Motor neuron (in vitro differentiated cells): ENCODE measurements at places on chromosomes 16 and 17. TPM values are rescaled to one million over a fixed set of nuclear protein-coding genes. Genes with fewer than 3 reads are reported as not detected.

- ATAC-seq, result no peak
Measured at GRCh38 chr16:69924777-69925191, 26.4 kb upstream of the CLEC18A start.

DNA sequence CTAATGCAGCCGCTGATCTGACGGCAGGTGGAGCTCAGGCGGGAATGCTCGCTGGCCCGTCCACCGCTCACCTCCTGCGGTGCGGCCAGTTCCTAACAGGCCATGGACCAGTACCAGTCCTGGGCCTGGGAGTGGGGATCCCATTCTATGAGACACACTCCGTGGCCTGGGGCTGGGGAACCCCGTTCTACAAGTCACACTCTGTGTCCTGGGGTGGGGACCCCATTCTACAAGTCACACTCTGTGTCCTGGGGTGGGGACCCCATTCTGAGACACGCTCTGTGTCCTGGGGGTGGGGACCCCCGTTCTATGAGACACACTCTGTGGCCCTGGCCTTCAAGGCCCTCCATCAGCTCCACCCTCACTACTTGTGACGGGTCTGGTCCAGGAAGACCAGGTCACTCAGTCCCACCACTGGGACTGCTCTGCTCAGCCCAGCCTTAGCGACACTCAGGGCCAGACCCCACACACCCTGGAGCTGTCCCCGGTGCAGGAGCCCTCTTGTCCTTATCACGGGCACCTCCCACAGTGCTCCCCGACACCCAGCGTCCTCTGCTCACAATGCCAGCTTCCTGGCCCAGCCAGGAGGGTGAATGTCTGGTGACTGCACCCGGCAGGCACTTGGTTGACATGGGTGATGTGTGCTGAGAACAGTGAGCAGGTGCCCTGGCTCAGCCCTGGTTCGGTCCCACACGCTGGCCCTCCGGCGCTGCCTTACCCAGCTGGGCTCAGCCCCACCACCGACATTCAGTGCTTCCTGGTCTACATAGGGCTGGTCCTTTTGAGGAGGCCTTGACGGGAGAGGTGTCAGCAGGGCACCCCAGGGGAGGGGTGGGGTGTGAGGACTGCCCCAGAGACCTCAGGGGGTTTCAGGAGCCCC is 89.1 kb downstream of the TBC1D16 start:
- ATAC-seq, result no peak

The CCDC200 gene
- total RNA-seq, result 3.6 and 5.1 TPM in 2 replicates

The EIF3C gene
- 379 and 430 TPM in 2 replicates for total RNA-seq

DNA sequence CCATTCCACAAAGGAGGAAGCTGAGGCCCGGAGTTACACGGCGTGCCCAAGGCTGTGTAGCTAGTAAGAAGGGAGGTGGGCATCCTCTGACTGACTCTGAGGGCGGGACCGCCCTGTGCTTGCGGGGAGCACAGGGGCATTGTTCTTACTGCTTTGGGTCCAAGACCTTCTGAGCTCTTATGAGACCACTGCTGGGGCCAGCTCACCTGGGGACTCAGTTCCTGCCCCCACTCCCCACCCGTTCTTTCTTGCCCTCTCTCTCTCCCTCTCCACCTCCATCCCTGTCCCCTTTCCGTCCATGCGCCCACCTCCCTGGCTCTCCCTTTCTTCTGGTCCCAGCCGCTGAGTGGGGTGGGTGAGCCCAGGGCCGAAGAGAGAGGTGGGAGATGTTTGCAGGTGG is 19.6 kb downstream of the CCR7 start:
- no peak for ATAC-seq

The OR1G1 gene
- total RNA-seq, result not detected in 2 replicates

The GINS2 gene
- 5.1 and 5.6 TPM in 2 replicates for total RNA-seq

The TNP2 gene
- total RNA-seq, result 0.14 and 0.17 TPM in 2 replicates

- ATAC-seq, result peak; percentile 94
Measured at GRCh38 chr17:11997147-11997971, at the start of gene ZNF18. ZNF18 (minus strand) TSS chr17:11997475; CDS start chr17:11992829, 4,646 bp downstream.

DNA sequence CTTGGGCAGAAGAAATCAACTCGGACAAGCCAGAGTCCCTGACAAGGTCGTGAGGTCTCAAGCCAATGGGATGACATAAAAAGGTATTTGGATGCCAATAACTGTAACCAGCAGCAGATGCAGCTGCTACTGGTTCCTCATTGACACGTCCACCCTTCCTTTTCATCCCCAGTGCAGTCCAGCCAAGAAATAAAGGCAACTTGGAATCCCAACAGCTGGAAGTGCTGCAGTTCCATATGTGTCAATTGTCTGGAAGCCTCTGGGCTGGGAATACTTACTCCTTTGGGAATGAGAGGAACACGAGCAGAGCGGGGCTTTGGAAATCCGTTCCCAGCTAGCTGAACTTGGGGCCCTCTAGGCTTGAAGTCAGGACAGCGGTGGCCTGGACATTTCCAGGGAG is 360.4 kb upstream of the ZFHX3 start:
- ATAC-seq, result no peak

DNA sequence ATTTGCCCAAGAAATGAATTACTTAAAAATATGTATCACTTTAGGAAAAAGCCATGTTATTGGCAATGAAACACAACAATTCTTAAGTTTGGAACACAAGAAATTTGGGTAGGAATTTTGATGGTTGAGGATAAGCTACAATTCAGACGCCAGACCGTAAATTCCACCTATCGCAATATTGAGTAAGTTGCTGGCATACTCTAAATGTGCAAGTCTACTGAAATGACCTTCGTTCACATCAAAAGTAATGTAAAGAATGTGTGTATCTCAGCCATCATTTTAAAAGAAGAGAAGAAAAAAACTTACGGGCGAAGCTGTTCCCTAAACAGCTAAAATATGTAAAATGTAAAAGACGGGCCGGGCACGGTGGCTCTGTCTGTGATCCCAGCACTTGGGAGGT is 33.4 kb downstream of the UBE2G1 start:
- no peak for ATAC-seq

The INCA1 gene
- total RNA-seq, result 0.59 and 1.1 TPM in 2 replicates
